Activated CD4-positive, alpha-beta memory T cell treated with anti-CD3 and anti-CD28 coated beads, Interleukin-2, amount 10 ng/mL, durations not matched to agents 7 days and 5 days (primary cell): ENCODE measurements at places on chromosomes 7 and 10.

- peak; percentile 34 for DNase-seq
Measured at GRCh38 chr7:101410743-101411507, 48.2 kb downstream of the COL26A1 start.

DNA sequence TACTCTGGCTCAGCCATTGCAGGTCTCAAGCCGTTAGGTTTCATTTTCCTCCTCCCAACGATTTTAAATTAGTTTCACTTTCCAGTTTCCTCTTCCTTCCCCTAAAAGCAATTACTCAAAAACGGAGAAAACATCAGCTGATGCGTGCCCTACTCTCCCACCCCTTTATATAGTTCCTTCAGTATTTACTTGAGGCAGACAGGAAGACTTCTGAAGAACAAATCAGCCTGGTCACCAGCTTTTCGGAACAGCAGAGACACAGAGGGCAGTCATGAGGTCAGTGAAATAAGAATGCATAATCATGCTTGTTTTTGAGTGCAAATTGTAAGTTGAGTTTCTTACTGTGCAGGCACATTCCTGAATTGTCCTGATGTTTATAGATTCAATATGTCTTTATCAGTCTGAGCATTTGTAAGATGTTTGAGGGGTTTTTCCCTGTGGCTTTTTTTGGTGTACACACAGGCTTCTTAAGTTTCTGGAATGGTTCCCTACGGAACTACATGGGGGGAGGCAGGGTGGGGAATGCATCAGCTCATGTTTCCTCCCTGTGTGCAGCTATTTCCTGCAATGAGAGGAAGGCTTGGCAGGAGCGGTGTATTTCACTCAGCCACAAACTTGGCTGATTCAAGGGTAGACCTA is at the start of gene IFIT3:
Gene IFIT3, plus strand, starts transcription at position 195 of the 639 bp plus-strand sequence. Its CDS starts 77 bp downstream, at position 272.
- DNase-seq: peak; percentile 32

- DNase-seq: no peak
Measured at GRCh38 chr10:88979153-88979562, 11.4 kb upstream of the FAS start.

GRCh38 chr7:105790996-105791395 is 85.4 kb downstream of the ATXN7L1 start:
- DNase-seq: no peak

- no peak for DNase-seq
Measured at GRCh38 chr7:24637021-24637420, 63.8 kb downstream of the PALS2 start.
